ENCODE measurements at places on chromosomes 2 and 18.
A peak's percentile ranks its signal among the peaks of the same experiment; 100 is the strongest.

DNA sequence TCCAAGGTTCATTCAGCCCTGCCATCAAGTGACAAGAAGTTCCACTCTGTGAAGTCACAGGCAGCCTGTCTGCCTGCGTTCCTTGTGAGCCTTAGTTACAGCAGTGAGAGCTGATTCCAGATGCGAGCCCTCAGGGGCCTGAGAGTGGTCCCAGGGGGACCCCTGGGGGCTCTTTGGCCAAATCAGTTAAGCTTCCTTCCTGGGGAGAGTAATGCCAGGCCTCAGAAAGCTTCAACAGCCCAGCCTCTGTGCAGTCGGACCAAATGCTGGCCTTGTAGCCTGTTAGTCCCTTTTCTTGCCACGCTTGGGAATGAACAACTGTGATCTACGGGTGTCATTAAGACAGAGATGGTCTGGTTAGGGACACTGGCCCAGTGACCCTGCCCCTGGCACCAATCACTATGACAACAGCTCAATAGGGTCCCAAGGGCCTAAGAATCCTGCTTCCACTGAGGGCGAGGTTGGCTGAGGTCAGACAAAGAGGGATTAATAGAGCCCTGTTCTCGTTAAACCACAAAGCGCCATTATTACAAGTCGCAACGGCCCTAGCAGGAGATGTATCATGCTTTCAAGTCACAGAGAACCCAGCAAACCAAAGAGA, 50.9 kb downstream of the HS1BP3 start:
- no peak for DNase-seq

- DNase-seq = no peak
Observed at GRCh38 chr2:134078354-134078753, 175.5 kb upstream of the MGAT5 start.

GRCh38 chr18:57776767-57777166, 26.3 kb downstream of the ATP8B1 start:
- DNase-seq = no peak

DNA sequence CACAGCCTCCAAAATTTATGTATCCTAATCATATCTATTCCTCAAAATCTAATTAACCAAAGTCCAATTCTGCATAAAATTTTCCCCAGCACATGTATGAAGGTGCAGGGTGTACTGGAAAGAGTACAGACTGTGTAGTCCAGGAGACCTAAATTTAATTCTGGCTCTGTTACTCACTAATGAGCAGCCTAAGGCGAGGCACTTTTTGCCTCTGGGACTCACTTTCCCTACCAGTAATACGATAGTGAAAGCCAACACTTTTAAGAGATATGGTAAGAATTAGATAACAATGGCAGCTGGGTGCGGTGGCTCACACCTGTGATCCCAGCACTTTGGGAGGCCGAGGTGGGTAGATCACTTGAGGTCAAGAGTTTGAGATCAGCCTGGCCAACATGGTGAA, 177.7 kb downstream of the PIEZO2 start:
- no peak for DNase-seq

GRCh38 chr2:227260041-227260440, 65.0 kb upstream of the MFF start:
- no peak for DNase-seq

DNA sequence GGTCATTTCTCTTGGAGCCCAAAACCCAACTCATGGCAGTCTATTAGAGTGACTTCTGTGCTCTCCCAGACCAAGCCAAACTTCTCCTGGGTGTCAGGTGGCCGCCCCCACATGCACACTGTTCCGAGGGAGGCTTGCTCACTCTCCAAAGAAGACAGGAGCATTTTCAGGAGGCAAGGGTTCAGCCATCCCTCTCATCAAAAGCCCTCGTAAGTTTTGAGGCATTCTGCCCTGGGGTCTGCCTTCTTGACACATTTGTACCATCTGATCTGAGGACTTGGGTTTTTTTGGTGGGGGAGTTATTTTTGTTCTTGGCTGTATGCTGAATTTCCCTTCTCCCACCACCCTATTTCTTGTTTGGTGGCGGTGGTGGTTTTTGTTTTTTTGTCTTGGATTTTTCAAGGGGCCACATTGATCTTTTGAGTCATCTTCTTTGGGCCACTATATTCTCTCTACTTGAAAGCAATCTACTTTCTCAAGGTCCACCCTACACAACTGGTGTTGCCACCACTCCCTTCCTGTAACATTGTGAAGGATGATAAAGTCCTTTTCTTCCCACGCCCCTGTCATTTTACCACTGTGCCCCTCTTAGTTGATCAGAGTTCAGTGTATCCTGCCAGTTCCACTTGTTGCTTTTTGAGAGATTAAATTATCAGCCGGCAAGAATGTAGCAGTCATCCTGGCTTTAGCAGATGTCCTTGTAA, 255.8 kb downstream of the CYP26B1 start:
- DNase-seq = peak; percentile 3

GRCh38 chr2:144924827-144925226, 404.9 kb upstream of the ZEB2 start:
- no peak for DNase-seq

- no peak for DNase-seq
Observed at GRCh38 chr2:231530099-231531011, at the start of gene NMUR1. NMUR1 (minus strand) TSS chr2:231530445; CDS start chr2:231530361, 84 bp downstream.

DNA sequence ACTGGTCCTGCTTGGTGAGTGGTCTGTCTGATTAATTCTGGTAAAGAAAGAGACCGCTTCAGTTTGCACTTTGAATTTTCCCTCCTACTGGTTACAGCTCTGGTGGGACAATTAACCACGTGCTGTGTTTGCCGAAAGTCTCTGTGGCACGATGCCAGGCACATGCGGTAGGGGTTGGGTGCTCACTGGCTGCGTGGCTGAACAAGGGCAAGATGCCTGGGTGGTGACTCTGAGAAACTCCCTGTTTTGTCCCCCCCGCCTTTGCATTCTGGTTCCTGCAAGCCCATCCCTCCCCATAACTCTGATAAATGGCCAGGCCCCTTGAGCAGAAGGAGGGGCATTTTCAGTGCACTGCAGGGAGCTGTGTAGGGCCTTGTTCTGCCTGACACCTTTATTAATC, 206.1 kb downstream of the TFCP2L1 start:
- no peak for DNase-seq

DNA sequence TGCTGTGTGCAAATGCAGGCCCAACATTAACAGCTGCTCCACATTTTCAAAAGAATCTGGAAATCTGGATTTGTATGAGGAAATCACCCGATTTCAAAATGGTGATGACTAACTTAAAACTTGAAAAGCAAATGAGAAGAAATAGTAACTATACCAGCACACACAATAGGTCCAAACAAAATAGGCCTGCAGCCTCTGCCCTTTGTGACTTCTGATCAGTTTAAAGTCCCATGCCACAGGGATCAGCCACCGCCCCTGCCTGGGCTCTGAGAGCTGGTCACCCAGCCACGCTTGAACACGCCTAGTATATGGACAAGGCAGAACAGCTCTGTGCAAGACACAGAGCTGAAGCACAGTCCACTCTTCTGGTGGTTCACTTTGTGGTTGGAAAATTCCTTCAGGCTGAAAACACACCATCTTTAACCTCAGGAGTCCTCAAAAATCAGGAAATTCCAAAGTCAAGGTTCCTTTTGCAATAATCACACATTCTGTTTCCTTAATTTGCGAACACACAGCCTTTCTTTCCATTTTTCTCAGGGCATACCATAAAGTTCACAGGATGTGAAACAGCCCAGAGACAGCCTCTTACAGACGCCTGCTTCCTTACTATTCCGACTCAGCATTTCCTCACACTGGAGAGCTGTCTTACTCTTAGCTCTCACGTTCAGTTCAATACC, 150.1 kb upstream of the RIOK3 start:
- DNase-seq = no peak

GRCh38 chr18:76620321-76621170, 125.5 kb upstream of the ZNF516 start:
- DNase-seq = no peak

- no peak for DNase-seq
Observed at GRCh38 chr2:119647440-119648169, 31.4 kb upstream of the TMEM177 start.

DNA sequence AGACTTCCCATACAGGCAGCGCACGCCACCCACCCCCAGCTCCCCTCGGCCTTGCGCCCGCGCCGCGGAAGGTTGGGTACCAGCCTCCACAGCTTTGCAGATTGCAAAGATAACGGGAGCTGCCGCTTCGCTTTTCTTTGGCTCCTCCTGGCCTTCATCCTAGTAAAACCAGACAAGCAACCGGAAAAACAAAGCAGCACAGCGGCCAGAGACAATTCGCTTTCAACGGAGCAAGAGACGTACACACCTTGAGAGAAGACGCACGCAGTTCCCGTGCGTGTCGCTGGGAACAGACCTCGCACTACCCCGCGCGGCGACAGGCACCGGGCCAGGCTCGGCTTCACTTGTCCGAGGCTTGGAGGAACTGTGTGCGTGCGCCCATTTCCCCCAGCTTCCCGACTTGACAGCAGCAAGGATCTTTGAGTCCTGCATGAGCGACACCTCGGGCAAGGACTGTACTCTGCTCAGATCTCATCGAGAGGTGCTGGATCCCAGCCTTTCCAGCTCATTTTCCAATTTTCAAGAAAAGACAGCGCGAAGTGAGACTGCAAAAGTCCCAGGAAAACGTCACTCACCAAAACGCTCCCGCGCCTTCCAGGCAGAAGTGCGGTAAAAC, 964 bp downstream of the ZBTB7C start:
- DNase-seq = no peak

DNA sequence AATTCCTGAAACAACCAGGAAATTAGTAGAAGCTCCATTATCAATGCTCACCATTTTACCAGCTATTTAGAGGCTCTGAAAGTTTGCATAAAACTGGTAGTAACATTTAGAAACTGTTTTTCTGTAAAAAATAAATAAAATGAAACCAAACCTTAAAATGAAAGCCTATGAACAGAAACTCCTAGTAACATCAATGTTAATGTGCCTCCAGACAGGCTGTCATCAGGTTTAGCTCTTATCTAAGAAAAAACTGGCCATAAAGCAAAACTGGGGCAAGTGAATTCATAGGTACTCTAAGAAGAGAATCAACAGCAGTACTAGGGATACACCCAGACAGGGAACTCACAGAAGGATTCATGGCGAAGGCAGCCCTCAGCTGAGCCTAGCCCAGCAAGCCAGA, 8.0 kb downstream of the E2F6 start:
- no peak for DNase-seq

- no peak for DNase-seq
Observed at GRCh38 chr2:118845005-118845521, 2.4 kb downstream of the EN1 start.

- no peak for DNase-seq
Observed at GRCh38 chr2:98324181-98324580, 22.1 kb upstream of the CNGA3 start.

DNA sequence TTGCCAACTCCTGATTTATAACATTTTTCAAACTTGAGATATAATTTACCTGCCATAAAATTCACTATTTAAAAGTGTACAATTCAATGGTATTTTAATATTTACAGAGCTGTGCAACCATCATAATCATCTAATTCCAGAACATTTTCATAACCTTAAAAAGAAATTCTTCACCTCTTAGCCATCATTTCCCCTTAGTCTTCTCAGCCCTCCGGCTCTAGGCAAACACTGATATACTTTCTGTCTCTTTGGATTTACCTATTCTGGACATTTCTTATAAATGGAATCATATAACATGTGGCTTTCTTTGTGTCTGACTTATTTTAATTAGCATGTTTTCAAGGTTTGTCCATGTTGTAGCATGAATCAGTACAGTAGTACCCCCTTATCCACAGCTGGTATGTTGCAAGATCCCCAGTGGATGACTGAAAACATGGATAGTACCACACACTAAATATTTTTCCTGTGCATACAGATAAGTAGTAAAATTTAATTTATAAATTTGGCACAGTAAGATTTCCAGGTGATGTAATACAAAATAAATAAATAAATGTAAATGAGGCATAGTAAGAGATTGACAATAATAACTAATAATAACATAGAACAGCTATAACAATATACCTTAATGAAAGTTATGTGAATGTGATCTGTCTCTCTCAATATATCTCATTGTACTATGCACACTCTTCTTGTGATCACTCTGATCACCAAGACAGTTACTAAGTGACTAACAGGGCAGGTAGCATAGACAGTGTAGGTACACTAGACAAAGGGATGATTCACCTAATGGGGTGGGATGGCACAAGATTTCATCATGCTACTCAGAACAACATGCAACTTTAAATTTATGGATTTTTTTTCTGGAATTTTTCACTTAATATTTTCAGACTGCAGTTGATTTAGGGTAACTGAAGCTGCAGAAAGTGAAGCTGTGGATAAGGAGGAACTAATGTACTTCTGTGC, 73.1 kb downstream of the RAB3GAP1 start:
- DNase-seq = no peak

GRCh38 chr2:233828546-233829192, 25.7 kb downstream of the HJURP start:
- DNase-seq = peak; percentile 25
